ENCODE measurements at places on chromosomes 3 and 15.

DNA sequence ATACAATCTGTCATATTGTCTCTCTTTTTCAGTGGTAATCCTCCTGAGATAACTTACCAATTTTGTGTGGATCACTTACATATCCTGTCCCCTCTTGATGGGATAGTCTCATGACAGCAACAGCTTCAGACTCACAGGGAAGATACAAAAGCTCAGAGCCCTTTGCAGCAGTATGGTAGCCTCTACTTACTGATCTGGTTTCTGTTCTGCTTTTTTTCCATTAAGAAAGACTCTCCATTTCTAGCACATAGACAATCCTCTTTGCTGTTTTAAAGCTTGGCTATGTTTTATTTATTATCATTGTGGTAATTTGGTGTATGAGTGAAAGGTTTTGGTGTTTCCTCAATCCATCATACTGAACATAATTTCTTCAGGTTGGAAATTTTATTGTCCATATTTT is 25.4 kb upstream of the SOX14 start:
- no peak for DNase-seq

DNA sequence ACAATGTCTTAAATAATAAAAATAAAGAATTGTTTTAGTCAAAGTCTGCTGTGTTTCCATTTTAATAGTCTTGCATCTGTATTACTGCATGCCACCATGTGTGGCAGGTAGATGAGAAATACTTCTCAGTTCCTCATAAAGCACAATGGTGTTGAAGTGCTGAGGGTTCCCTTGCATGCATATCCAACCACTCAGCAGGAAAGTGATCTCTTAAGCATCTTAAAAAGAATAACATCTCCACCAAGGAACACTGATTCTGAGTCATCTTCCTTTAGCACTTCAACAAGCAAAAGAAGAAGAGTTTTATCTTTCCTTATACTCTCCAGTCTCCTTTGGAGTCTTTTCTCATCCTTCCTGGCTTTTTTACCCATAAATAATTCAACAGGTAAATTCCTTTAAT is 602.0 kb downstream of the TBL1XR1 start:
- DNase-seq, result no peak

DNA sequence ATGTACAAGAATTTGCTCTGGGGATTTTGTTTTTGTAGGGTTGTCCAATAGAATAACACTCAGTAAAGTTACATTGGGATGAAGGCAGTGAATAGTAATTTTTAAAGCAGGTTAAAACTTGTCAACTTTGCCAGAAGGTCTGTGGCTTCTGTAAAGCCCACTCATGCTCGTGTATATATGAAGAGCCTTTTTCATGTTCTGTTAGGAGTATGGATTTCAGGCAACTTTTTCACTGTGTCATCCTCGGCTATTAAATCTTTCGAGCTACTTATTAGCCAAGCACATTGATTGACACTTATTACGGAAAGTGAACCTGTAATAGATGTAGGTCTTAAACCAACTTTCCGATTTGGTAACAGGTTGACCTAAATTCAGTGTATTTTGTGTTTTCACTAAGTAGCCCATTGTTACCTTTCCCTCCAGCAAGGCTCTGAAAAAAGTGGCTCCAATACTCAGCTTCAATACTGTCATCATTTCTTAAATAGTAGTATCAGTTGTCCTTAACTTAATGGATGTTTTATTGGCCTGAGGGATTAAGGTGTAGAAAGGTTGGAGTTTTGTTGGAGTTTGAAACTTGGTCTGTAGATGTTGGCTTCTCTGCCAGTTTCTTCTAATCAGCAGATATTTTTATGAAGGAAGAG is 1.7 kb downstream of the PAK2 start:
- no peak for DNase-seq

GRCh38 chr3:39124876-39125840 is 17.7 kb downstream of the TTC21A start:
- no peak for DNase-seq

- DNase-seq, result no peak
Observed at GRCh38 chr3:179027326-179027900, 44.2 kb downstream of the ZMAT3 start.

GRCh38 chr3:171494457-171495109 is 34.4 kb upstream of the TNIK start:
- no peak for DNase-seq

GRCh38 chr3:132623646-132624045 is 26.6 kb downstream of the ACKR4 start:
- no peak for DNase-seq

Data from putamen (tissue), 1 donor.